ENCODE measurements at places on chromosomes 6 and 20.

- no peak for DNase-seq
These were observed 23.0 kb downstream of the C6orf89 start for GRCh38 chr6:36908747-36909146.

DNA sequence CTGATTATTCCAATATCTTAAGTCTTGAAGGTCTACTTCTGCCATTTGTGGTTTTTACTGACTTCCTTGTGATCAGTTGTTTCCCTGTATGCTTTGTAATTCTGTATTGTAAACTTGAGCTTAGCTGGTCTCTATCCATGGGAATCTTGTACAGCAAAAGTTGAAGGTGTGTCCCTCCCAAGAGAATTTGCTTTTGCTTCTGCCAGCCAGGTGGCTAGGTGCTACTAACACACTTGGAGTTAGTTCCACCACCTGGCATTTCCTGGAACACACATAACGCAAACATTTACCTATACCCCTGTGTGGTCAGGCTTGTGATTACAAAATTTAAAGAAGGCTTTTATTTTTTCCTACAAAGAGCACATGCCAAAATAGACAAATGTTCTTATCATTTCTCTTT lies 141.2 kb downstream of the GRM4 start:
- DNase-seq = no peak

DNA sequence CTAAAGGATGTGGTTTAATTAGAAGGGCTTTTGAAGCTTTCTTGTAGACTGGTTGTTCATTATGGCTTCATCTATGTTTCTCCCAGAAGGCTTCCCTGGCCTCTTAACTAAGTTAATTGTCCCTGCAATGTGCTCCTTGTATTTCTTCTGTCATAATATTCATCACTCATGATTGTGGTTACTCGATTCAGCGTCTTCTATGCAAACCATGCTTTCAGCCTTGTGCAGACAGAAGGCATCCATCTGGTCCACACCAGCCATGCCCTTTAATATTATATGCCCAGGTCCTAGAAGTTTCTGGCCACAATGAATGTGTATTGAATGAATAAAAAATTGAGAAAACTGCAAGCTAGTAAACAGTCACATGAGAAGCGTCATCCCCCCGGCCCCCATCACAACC lies 163.2 kb downstream of the KHDC1L start:
- no peak for DNase-seq

DNA sequence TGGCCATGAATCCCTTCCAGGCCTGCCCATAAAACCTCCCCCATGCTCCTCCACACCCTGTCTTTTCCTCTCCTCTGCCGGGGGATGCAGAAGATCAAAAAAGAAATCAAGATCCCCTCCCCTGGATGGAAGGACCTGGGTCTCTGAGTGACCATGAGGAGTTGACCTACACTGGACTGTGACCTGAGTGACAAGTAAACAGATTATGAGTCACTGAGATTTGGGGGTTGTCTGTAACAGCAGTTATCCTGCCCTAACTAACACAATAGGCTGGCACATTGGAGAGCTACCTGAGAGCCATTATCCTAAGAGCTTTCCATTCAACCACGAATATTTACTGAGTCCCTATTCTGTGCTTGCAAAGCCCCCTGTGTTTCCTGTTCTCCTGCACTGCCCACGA lies 28.4 kb upstream of the SIRPA start:
- no peak for DNase-seq

GRCh38 chr20:49112596-49113274 lies 66.6 kb downstream of the CSE1L start:
- DNase-seq = peak; percentile 63

GRCh38 chr6:69933239-69933638 lies 66.9 kb downstream of the COL19A1 start:
- DNase-seq = no peak

Data from fibroblast of skin of back (primary cell).